HuH-7.5 (cell line): ENCODE measurements at places on chromosomes 5 and 9.

DNA sequence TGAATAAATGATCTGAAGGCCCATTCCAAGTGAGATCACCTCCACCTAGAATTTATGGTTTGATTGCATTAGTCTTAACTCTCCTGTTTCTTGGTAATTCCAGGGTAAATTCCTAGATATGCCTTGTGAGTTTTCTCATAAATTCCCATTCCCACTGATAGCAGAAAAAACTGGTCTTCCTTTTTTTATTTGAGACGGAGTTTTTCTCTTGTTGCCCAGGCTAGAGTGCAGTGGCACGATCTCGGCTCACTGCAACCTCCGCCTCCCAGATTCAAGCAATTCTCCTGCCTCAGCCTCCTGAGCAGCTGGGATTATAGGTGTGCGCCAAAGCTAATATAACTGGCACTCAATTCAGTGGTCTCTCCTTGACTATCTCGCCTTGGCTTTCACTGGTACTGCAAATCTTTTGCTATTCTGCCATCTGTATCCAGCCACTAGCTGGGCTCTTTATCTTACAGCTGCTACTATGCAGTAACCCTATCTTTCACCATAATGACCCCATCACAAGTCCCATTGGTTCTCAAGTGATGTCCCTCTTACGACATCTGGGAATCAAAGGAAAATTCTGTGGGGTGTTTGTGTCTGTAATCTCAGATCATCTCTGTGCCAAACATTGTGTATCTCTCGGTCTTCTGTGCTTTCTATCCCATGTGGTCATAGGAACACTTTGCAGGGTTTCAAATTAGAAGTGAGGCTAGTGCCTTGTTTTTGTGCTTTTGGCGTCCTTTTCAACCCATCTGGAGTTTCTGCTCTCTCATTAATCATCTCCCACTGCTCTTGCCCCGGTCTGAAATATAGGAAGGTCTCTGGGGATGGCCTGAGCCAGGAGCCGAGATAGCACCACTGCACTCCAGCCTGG lies 14.4 kb downstream of the HNRNPK start:
- DNase-seq: no peak

- DNase-seq: no peak
Observed at GRCh38 chr5:170301149-170301548, 3.6 kb upstream of the LCP2 start.

- DNase-seq: no peak
Observed at GRCh38 chr9:126819482-126819881, 14.6 kb downstream of the ZBTB43 start.

- DNase-seq: no peak
Observed at GRCh38 chr9:130320723-130321481, 55.3 kb downstream of the HMCN2 start.

- no peak for DNase-seq
Observed at GRCh38 chr9:115034801-115035200, 83.2 kb downstream of the TNC start.

- DNase-seq: no peak
Observed at GRCh38 chr9:114423181-114423580, 35.4 kb upstream of the AKNA start.

- DNase-seq: no peak
Observed at GRCh38 chr9:100072805-100073204, 26.0 kb downstream of the ERP44 start.
